ENCODE measurements at places on chromosomes 11 and 22. TPM values are rescaled to one million over a fixed set of nuclear protein-coding genes. Genes with fewer than 3 reads are reported as not detected.

WNT11 gene
- total RNA-seq: not detected

DNA sequence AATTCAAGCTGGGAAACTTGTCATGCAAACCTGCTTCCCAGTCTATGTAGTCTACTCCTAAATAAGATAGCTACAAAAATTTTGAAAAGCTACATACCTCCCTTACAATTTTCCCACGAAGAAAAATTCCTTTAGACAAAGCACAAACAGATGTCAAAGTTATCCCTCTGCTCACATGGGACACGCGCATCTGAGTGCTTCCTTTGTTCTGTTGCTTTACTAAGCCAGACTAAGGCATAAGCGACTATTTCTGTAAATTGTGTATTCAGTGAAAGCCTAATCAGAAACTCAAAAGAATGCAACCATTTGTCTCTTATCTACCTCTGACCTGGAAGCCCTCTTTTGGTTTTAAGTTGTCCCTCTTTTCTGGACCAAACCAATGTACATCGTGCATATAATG is 583.7 kb upstream of the B3GAT1 start:
- DNase-seq: no peak

DDB1 gene
- total RNA-seq: 184 TPM

CHEK1 gene
- 12.6 TPM for total RNA-seq

ABCG4 gene
- total RNA-seq: 0.29 TPM

TEX12 gene
- total RNA-seq: 0.23 TPM

SF3A1 gene
- 75.7 TPM for total RNA-seq

IGLL1 gene
- total RNA-seq: not detected

KCNJ11 gene
- 1.0 TPM for total RNA-seq

FGF19 gene
- total RNA-seq: not detected

GRCh38 chr11:43392713-43393112 is 34.0 kb downstream of the TTC17 start:
- no peak for DNase-seq

DNA sequence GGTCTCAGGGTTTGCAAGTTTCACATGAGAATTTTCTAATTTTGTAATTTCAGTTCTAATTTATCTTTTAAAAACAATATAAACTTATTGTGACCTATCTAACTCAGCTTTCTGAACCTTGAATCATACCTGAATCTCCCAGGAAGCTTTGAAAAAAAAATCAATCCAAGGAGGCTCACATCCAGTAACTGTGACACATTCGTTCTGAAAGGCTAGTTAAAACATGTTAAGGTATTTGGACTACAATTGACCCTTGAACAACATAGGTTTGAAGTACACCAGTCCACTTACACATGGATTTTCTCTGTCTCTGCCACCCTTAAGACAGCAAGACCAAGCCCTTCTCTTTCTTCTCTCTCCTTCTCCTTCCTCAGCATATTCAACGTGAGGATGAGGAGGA is 40.0 kb downstream of the DDI1 start:
- DNase-seq: no peak

DNA sequence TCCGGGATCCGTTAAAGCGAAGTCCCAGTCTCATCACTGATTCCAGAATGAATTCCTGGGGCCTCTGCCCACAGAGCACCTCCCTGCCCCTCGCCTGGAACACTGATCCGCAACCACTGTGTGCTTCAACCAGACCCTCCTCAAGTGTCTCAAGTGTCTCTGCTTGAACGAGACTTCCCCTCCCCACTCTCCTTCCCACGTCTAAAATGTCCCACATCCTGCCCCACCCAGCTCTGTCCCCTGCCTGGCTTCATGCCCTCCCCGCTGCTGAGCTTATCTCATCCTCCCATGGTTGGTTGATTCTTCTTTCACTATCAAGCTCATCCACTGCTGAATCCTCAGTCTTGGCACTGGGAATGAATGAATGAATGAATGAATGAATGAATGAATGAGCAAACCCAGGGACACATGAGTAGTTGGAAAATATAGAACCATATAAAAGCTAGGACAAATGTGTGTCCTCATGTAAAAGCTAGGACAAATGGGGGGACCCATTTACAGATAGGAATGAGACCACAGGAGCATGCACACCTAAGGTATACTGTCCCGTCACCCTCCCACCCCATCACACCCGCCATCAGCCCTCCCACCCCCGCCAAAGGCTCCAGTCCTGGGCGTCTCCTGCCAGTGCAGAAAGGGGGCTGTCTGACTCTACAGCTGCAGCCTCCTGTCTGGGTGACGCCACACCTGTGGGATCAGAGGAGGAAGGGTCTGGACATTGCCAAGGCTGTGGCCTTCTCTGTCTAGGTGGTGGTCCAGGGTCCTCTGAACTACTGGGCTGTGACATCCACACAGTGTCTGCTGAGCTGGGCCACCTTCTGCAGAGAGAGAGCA is 71.4 kb upstream of the LINC01488 start:
- no peak for DNase-seq

CD248 gene
- total RNA-seq: 1.1 TPM

- no peak for DNase-seq
These were observed 74.1 kb upstream of the CEP126 start for GRCh38 chr11:101840704-101841103.

ADM2 gene
- 5.4 TPM for total RNA-seq

OR8D2 gene
- total RNA-seq: not detected

GRCh38 chr11:90908074-90908473 is 685.2 kb upstream of the CHORDC1 start:
- DNase-seq: no peak

DNA sequence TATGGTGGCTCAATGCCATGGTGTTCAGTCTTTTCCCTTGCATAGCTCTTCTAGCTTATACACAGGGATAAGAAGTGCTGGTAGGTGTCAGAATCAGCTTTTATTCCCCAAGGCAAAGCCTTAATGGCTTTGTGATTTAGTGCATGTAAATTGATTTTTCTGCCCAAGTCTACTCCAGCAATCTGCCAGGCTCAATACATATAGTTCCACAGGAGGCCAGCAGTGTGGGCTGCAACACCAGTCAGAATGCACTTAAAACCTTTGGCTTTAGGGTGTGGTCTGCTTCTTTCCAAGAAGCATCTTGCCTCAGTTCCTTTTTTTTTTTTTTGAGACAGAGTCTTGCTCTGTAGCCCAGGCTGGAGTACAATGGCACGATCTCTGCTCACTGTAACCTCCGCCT is 14.5 kb upstream of the CAPRIN1 start:
- no peak for DNase-seq

- no peak for DNase-seq
These were observed 37.1 kb downstream of the ST3GAL4 start for GRCh38 chr11:126392633-126393013.

- peak; percentile 12 for DNase-seq
These were observed at the start of gene EXPH5 for GRCh38 chr11:108593214-108593922. Gene EXPH5, minus strand, starts transcription at chr11:108593768. Its CDS starts 232 bp downstream, at chr11:108593536.

DNA sequence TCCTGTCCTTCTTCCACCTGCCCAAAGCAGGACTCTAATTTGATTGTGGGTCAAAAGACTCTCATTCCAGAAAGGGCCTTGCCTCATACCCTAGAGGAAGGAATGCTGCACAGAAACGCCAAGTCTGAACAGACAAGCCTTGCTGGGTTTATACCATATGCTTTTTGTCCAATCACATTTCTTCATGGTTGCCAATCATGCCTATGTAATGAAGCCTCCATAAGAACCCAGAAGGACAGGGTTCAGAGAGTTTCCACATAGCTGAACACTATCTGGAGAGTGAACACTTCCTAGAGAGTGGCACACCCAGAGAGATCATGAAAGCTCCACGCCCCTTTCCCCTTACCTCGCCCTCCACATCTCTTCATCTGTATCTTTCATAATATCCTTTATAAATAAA is 4.8 kb upstream of the SAA2 start:
- no peak for DNase-seq

CCDC87 gene
- 0.18 TPM for total RNA-seq

DNA sequence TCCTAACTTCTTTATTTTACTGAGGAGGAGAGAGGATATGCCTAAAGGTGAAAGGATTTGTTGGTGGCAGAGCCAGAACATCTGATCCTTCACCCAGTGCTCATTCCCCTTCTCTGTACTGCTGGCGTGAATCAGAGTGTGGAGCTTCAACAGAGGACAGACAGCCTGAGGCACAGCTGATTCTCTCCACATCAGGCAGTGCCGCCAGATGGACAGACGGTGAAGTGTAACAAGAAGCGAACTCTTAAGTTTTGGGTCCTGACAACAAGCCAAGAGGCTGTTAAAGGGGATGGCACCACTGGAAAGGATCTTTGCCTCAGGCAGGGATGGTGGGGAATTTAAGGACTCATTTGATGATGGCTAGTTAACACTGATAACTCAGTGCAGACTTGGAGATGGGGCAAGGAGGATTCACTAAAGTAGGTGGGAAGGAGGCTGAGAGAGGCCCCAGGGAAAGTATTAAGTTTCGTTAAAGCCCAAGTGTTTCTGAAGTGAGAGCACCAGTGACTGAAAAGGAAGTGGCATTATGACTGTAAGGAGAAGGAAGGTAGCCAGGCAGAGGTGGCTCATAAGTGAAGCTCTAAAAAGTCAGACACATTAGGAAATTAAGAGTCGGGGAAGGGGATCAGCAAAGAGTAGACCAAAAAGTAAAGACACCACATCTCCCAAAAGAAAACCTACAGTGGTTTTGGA is 81.3 kb downstream of the CLPB start:
- DNase-seq: no peak

SCUBE1 gene
- total RNA-seq: 68.9 TPM

APOA4 gene
- total RNA-seq: not detected

DNA sequence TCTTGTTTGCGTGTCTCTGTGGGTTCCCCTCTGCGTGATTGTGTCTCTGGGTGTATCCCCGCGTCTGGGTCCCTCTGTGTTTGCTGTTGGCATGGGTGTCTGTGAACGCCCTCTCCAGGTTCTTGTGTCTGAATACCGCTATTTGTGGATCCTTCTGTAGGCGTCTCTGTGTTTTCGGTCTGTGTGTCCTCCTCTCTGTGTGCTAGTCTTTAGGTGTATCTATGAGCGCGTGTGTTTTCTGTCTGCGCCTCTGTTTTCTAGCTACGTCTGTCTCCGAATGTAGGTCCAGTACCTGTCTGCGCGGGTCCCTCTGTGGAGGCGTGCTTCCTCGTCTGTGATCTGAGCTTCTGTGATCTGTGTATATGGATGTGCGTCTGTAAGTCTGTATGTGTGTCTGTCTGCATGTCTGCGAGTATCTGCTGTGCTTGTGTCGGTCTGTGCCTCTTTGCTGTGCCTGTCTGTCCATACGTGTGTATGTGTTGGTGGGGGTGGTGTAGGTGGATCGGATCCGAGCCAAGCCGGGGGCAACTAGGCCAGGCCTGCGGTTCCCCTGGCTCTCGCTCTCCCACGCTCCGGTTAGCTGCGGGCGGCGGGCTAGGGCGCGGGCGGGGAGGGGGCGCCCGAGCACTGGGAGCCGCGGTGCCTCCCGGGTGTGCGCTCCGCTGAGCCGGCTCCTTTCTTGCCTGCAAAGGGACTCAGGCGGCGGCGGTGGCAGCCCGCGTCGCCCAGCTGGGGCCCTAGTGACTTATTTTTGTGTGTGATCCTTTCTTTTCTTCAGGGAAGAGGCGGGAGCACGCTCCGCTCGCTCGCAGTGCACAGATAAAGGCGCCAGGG is 105.3 kb upstream of the E2F8 start:
- DNase-seq: no peak

DNA sequence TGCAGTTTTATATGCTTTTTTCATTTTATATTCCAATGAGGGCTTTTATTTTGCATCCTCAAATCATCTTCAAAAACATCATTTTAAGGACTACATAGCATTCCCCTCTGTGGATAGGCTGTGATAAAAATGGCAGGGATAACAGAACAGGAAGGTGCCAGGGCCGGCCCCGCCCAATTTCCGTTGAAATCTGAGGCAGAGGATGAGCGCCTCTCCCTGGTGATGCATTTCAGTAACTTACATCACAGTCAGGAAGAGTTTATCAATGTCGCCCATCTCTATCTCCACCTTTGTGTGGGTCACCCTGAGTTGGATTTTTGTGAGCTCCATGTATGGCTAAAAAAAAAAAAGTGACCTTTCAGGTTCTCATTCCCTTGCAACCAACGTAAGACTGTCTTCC is 201.6 kb downstream of the DSCAML1 start:
- no peak for DNase-seq

GRCh38 chr11:95486979-95487378 is 256.0 kb upstream of the SESN3 start:
- DNase-seq: no peak

KDELR3 gene
- total RNA-seq: 61.1 TPM

MRGPRF gene
- total RNA-seq: 0.24 TPM

DNA sequence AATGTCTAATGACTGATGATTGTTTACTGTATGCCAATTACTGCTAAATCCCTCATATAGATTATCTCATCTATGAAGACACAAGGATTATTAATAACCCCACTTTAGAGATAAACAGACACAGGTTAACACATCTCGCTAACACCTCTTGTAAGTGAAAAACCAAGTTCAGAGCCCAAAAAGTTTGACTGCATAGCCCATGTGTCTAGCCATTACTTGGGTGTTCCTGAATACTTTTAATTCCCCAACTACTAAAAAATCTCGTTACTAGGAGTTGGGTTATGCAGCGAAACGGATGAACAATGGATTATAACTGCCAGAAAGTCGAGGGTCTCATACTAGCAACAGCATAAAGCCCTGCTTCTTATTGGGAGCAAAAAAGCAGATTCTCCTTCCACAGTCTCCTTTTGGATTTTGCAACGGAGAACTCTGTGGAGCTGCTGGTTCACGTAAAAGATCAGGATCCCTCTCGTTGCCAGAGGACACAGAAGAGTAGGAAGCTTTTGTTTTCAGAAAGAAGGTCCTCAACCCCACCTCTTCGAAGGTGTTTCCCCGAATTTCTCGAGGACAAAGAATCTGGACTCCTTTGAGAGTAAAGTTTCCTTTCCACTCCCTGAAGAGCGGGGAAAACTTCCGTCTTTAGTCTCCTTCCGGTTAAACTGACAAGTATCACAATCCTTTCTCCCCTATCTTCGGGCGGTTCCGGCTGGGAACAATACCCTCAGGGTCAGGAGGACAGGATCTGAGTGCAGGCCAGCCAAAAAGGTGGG is 979 bp downstream of the ZBED5 start:
- no peak for DNase-seq

GRCh38 chr22:24578355-24579257 is 14.3 kb downstream of the LRRC75B start:
- no peak for DNase-seq

DNA sequence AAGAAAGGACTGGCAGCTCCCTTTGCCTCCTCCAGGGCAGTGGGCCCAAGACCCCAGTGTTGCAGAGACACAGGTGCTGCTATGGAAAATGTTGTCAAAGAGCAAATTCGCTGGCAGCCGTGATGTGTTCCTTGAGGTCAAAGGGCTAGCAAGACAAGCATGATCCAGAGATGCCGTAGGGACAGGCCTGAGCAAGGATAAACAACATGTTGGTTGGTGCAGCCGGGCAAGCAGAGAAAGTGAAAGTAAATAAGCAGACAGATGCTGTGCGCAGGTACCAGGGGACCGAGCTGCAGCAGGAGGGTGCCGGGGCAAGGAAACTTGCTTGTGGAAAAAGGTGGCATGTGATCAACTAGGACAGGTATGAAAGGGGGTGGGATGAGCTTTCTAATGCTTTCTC is 125.5 kb upstream of the NECTIN1 start:
- DNase-seq: no peak

GRCh38 chr11:125171974-125172373 is 7.4 kb downstream of the PKNOX2 start:
- no peak for DNase-seq

TUB gene
- 1.8 TPM for total RNA-seq

Data from glomerular endothelial cell (primary cell).